ENCODE measurements at places on chromosomes 11 and 22. TPM values are rescaled to one million over a fixed set of nuclear protein-coding genes. Genes with fewer than 3 reads are reported as not detected.

DNA sequence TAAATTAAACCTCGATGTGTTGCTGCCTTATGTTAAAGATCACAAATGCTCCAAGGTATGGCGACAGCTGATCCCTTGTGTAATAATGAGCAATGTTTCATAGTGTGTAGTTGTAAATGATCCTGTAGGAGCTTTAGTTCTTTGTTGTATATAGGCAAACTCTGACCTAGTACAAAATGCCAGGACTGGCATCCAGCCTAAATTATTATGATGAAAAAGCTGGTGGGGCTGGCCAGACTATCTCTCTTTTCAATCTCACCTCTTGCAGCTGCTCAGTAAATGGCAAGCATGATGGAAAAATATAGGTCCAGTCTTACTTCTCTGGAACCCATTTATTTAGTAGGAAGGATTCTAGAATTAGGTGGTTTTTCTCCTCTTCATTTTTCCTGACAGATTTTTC is 345.1 kb upstream of the C11orf87 start:
- no peak for DNase-seq

DNA sequence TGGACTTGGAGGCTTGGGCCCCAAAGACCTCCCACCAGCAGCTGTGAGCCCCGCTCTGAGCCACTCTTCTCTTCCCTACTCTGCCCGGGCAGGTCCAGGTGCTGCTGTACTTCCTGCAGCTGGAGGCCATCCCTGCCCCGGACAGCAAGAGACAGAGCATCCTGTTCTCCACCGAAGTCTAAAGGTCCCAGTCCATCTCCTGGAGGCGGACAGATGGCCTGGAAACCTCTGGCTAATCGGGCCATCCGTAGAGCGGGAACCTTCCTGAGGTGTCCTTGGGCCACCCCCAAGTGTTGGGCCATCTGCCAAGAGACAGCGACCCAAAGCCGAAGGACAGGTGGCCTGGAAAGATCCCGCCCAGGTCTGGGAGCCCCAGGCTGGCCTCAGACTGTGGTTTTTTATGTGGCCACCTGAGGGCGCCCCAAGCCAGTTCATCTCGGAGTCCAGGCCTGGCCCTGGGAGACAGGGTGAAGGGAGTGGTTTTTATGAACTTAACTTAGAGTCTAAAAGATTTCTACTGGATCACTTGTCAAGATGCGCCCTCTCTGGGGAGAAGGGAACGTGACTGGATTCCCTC is 135.1 kb downstream of the BCR start:
- DNase-seq = no peak

The ELFN2 gene
- 3.8 TPM for polyA plus RNA-seq

DNA sequence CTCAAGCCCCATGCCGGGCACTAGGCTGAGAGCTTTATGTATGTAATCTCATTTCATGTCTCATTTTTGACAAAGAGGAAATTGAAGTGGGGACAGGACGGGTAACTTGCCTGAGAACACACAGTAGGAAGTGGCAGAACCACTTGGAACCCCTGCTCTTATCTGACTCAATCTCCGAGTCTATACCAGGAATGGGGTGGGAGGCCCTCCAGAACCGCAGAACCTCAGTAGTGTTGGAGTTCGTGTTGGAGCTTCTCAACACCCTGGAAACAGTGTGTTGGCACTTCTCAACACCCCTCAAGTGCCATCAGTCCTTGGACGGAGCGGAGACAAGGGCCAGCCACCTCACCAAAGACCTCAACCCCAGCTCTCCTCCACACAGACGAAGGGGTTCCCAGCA is 38.8 kb upstream of the POLA2 start:
- DNase-seq = no peak

DNA sequence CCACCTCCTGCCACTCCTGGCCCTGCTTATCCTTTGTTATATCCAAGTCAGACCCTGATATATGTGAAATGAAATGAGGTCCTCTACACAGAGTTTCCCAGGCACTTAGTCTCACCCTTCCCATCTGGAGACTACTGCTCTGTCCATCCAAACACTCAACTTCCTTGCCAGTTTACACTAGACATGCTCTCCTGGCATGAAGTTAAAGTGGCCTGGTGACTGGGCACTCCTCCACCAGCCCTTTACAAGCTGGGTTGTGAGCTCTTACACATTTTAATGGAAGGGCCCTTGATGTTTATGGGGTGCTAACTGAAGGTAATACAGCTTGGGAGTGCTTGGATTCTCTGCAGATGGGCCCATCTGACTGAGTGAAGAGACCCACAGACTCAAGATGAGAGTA is 216.1 kb upstream of the NARS2 start:
- no peak for DNase-seq

GRCh38 chr11:4018641-4019040 is 76.0 kb upstream of the RRM1 start:
- no peak for DNase-seq

The JAML gene
- not detected for polyA plus RNA-seq

- DNase-seq = no peak
Observed at GRCh38 chr22:27978317-27978716, 59.3 kb upstream of the PITPNB start.

The USH1C gene
- not detected for polyA plus RNA-seq

DNA sequence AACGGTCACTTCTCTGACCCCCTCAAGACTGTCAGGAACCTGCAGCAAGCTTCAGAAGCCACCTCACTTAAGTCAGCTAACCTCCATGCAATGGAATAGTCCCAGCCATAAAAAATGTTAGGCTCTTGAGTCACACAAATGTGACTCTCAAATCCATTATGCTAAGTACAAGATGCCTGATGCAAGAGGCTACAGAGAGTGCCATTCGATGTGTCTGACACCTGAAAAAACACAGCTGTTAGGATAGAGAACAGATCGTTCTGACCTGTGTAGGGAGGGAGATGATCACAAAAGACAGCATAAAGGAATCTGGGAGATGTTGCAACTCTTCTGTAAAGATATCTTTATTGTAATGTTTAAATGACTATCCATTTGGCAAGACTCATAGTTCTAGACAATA is 712.4 kb downstream of the TBC1D22A start:
- DNase-seq = no peak

The PKDREJ gene
- 0.01 TPM for polyA plus RNA-seq

The OSM gene
- not detected for polyA plus RNA-seq

- no peak for DNase-seq
Observed at GRCh38 chr11:32231909-32232493, 141.1 kb downstream of the RCN1 start.

DNA sequence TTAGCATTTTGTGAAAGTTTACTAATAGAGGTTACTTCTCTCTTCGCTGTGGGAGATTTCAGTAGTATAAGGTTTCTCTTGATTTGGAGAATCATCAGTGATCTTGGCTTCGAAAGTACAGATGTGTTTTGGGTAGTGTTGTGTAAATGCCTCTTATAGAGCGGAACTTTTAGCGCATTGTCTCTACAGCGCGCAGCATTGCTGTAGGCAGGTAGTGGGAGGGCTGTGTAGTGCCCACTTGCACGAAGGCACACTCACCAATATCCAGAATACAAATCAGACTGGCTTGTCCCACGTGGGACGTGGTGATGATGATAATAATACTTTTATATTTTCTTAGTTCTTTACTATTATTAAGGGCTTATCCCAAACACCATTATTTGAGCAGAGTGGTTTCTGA is 51.4 kb downstream of the FAM83F start:
- no peak for DNase-seq

The MMP13 gene
- polyA plus RNA-seq = not detected
